NCI-H748 treated with DMSO at 0.1 percent for 48 hours (cell line): ENCODE measurements at places on chromosomes 3 and 15.

DNA sequence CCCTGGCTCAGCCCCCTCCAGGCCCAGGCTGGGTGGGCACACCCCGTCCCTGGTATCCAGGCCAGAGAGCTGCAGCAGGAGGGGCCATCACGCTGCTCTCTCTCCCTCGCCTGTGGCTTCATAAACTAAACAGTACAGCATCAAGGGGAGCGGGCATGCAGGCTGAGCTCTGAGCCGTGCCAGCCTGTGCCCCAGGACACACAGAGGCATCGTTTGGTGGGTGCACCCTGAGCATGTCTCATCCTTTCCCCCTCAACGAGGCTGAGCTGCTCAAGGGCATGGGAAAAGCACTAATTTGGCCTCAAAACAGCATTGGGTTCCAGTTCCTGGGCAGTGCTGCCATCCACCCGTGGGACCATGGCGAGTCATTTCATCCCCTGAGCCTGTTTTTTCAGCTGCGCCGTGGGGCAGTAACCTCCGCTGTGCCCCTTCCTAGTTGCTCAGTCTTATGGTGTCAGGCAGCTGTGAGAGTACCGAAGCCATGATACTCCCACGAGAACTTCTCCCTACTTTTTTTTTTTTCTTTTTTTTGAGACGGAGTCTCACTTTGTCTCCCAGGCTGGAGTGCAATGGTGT is 79.6 kb downstream of the CPN2 start:
- no peak for DNase-seq

DNA sequence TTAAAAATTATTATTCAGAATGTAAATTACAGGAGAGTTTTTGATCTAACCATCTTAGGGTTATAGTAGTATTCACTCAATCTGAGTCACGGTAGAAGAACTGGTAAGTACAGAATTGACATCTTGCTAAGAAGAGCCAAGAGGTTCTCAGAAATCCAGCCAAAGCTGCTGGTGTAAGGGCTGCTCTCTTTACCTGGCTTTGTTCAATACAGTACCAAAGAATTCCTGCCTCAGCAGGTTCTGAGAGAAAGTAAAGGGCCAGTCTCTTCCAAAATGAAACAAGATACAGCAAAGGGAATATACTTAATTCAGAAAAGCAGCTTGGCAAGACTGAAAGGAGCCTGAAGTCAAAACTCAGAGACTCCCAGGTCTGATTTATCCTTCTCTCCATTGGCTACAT is 193.1 kb downstream of the TNIK start:
- no peak for DNase-seq

GRCh38 chr15:52730173-52730572 is 51.0 kb upstream of the ATOSA start:
- DNase-seq = no peak

- no peak for DNase-seq
Measured at GRCh38 chr3:165518346-165518745, 318.9 kb downstream of the BCHE start.
